ENCODE measurements at places on chromosomes 12 and 14.

DNA sequence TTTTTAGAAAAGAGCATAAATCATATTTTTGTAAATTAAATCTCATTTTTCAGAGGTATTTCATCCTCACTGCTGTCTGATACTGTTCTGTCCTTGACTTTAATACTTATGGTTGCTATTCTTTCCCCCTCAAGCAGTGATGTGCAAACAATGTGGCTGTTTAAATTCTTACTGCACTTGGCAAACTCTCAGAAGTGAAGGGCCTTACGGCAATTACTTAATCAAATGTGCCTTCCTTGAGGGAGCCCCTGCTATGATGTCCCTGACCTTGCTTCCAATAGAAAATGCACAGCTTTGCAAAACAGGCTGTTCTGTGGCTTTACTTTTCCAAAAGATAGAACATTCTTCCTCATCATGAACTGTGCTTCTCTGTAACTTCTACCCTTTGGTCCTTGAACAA, 35.2 kb downstream of the UBE3B start:
- DNase-seq, result no peak

DNA sequence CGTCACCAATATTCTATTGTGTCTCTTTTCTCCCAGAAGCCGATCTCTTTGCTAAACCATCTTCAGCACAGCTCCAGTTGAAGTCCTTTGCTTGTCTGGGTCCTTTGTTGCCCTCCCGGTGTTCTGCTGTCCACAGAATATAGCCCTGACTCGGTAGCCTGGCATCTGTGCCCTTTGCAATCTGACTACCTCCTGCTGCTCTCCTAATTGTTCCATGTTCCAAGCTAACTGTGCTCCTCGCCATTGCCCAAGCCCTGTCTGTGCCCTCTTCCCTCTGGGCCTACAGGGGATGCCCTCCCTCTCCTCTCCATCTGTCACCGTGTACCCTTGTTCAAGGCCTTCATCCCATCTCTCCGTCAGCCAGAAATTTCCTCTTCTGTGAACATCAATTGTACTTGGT, 306.3 kb downstream of the APAF1 start:
- no peak for DNase-seq

DNA sequence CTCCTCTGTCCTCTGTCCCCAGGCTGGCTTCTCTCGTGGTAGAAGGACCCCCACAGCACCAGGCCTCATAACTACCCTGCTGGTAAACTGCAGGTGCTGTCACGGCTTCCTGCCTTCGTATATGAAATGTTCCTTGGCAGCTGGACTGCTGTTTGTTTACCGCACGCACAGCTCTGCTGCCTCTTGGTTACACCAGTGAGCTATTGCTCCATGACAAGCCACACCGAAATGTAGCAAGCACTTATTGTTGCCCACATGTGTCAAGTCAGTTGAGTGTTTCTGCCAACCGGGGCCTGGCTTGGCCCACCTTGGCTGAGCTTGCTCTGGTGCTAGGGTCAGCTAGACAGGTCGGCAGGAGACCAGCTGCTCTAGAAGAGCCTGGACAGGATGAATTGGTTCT, 21.7 kb upstream of the TCL1B start:
- peak; percentile 61 for DNase-seq

DNA sequence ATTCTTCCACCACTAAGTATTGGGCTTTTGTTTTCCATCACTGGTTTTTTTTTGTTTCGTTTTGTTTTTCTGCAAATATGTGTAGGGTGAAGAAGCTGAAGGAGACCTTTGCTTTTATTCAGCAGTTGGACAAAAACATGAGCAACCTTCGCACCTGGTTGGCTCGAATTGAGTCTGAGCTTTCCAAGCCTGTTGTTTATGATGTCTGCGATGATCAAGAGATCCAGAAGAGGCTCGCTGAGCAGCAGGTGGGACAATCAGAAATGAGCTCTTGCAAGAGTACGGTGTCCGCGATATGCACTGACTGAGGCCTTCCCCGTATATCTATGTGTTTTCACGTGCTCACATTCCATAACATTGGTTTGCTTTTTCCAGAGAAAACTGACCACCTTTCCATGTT, 91.5 kb downstream of the ESR2 start:
- DNase-seq, result no peak

DNA sequence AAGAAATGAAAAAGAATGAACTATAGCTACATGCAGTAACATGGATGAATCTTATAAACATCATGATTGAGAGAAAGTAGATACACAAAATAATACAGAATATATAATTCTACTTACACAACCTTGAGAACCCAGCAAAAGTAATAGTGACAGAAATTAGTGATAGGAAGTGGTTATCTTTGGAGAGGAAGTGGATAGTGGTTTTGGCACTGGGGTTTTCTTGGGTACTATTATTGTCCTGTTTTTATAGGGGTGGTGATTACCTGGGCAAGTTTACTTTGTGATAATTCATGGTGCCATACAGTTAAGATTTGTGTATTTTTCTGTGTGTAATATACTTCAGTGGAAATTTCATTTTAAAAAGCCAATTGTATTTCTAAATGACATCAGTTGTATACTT, 352.7 kb downstream of the AEBP2 start:
- DNase-seq, result no peak

DNA sequence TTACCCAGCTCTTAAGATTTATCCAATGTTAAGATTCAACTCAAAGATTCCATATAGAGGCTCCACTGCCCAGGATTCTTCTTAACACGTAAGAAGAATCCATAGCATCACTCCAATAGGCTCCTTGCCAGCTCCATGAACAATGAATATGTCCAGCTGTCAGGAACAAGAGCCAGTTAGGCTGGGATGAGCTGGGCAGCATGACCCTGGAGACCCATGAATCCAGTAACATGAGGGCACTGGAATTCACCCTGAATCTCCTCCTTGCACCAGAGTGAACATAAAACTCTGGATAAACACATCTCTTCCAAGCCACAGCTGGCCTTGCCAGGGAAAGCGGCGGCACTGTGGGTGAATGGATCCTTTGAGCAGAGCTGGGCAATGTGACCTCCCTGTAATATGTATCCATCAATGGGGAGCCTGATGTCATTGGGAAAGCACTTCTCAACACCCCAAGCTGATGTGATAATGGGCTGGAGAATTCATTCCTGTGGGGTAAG, 24.4 kb upstream of the TC2N start:
- DNase-seq, result no peak

DNA sequence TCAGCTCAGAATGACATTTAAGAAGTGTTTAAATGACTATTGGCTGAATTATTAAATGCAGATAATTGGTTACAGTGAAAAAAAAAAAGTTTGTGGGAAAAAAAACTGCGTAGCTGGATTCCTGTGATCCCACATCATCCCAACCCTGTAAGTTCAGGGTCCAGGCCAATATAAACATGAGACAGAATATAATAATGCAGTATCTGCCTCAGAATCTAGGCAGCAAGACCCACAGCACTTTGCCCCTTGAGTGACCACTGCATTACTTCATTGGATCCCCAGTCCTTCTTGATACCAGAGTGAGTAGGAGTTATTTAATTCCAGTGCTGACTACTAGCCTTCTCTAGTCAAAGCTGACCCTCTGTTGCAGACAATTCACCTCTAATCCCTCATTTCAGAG, 272.6 kb downstream of the CCER1 start:
- DNase-seq, result no peak

GRCh38 chr14:22547948-22548750, 40.9 kb downstream of the DAD1 start:
- DNase-seq, result no peak

DNA sequence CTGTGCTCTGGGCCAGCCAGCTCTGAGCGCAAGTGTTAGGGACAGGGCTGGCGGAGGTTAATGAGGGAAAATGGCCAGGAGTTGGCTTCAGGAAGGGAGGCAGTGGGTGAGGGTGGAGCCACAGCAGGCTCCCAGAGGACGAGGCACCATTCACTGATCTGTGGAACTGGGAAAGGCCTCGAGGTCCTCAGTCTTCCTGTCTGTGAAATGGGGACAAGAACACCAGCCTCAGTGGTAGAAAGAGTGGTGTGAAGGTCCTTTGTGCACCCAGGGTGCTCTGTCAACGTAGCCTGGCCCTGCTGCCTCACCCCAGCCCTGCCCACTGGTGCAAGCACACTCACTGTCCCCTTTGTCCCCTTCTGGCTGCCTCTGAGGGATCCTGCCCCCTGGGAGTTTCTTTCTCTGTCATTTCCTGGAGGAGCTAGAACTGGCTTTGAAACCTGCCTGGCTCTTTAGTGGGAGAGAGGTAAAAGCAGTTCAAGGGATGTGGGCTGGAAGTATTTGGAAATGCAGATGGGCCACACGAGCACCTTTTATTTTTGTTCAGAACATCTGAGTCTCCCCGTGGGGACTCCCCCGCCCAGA, 25.0 kb downstream of the SYNDIG1L start:
- no peak for DNase-seq

DNA sequence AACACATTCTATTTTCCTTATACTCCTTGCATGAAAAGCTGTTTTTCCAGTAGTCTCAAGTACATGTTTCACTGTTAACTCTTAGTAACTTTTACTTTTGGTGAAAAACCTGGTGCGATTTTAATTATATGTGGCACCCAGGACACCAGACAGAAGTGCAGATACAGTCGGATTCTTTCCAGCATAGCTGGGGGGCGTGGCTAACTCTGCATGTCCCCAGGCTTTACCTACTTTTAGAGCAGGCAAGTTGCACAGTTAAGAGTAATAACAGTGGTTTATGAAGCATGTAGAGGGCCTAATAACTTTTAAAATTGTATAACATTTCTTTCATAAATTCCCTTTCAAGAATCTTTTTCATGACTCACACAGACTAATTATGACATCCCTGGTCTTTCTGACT, 70.7 kb downstream of the HSD17B6 start:
- DNase-seq, result no peak

DNA sequence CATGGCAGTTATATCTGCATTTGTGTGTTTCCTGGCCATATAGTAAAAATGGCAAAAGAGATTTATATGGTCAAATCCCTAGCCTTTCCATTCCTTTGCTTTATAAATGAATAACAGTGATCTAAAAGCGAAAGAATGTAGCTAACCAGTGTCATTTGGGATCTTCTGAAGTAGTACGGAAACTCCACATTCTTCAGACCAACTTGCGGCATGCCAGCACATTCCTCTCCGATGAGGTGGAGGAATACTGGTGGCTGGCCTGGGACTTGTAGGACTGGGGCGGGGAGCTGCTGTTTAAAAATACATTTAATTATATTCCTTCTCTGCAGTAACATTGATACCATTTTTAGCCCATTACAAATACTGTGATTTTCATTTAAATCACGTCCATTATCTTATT, 85.3 kb downstream of the SAMD4A start:
- no peak for DNase-seq

GRCh38 chr12:126558810-126559209, 1493.6 kb downstream of the AACS start:
- DNase-seq, result peak; percentile 31

DNA sequence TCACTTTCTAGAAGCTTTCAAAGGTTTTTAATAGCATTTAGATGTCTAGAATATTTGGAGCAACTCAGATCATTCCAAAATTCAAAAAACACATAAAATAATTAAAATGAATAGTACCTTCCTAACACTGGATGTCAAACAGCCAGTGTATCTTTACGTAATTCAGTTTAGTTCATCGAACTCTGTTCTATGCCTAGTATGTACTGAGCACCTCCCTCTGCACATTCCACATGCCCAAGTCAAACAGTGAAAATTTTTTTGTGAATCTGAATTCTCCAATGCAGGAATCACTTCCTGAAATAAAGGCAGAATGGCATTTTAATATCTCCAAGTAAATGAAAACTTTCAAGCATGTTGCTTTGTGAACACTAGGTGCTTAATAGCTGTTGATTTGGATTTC, 192.3 kb downstream of the C12orf42 start:
- no peak for DNase-seq

- DNase-seq, result peak; percentile 87
Observed at GRCh38 chr12:47079468-47079980, at the start of the genes AMIGO2 and PCED1B. AMIGO2 (minus strand) TSS chr12:47079959; CDS start chr12:47079002, 957 bp downstream. PCED1B (plus strand) TSS chr12:47079621; CDS start chr12:47235064, 155,443 bp downstream.

GRCh38 chr12:116665666-116666304, 72.1 kb downstream of the SPRING1 start:
- no peak for DNase-seq

GRCh38 chr12:29591140-29592020, 93.9 kb upstream of the OVCH1 start:
- DNase-seq, result no peak

DNA sequence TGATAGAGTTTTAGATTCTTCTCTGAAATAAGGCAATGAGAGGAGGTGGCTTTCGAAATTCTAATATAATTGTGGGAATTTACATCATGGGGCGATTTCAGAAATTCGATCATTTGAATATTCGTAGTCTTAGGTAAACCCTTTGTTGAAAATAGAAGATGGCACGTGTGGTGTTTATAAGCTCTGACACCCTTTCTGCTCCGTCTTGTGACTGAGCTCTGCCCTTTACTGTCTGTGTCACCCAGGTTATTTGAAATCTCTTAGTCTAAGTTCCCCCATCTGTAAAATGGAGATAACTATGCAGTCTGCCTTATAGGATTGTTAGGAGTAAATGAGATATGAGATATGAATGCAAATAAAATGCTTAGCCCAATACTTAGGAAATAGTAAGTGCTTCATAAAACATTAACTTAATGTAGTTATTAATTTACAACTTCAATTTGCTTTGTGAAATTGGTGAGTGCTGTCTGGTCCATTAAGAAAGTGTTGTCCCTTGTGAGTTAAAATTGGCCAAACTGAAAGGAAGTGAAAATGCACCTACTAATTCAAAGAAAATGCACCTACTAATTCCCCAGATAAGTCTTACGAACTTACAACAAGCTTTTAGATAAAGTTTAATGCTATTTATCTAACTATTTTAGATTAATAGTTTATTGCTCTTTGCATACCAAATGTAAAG, 1.5 kb downstream of the BMAL2 start:
- DNase-seq, result no peak

DNA sequence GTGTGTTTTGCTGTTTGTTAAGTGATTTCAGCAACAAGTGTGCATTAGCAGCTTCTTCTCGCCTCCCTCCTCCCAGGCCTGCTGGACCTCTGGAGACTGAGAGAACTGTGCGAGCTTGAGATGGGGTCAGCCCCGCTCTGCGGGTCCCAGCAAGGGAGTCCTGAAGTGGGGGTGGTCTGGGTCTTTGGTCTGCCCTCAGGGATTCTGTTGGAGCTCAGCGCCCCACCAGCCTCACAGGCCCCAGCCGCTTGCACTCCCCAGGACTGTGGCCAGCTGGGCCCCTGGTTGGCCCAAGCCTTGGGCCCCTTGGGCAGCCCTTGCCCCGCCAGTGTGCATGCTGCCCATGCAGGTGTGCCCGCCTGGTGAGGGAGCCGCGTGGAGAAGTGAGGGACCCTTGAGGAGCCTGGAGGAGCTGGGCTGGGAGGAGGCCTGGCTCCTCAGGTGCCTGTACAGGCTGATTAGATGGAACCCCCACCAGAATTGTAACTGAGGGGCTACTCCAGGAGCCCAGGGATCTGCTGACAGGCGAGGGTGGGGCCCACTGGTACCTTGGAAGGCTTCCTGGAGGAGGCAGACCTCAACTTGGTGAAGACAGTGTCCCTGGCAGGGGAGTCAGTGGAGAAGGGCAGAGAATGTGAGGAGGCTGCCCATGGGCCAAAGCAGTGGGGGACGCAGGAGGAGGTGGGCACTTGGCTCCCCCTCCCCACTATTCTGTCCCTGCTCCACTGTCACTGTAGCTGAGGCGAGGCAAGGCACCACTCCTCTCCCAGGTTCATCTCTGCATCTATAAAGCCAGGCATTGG, 56.7 kb downstream of the BEGAIN start:
- DNase-seq, result no peak

Measured in NCI-H774 (cell line).